ENCODE measurements at places on chromosomes 12 and 14.

- peak; percentile 42 for DNase-seq
Observed at GRCh38 chr12:120738252-120739030, 12.8 kb downstream of the ACADS start.

GRCh38 chr14:102505775-102506625 lies 3.6 kb downstream of the ANKRD9 start:
- no peak for DNase-seq

DNA sequence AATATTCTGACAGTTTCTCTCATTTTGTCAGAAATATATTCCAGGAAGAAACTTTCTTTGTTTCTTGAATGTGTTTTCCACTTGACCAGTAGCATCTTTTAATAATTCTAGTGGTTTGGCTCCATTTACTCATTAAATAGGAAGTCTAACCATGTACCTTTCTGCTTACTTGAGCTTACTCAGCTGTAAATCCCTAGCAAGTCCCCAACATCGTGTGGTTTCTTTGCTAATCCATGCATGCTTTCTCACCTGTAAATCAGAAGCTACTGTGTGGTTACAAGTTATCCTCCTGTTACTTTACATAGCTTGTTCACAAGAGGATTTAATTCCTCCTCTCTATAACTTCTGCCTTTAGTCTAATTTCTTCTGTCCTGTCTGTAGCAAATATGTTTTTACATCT lies 227.7 kb downstream of the FSCB start:
- no peak for DNase-seq

- peak; percentile 73 for DNase-seq
Observed at GRCh38 chr14:94113490-94113889, 3.0 kb downstream of the IFI27 start.

GRCh38 chr14:101473045-101473729 lies 88.1 kb upstream of the DIO3 start:
- no peak for DNase-seq

DNA sequence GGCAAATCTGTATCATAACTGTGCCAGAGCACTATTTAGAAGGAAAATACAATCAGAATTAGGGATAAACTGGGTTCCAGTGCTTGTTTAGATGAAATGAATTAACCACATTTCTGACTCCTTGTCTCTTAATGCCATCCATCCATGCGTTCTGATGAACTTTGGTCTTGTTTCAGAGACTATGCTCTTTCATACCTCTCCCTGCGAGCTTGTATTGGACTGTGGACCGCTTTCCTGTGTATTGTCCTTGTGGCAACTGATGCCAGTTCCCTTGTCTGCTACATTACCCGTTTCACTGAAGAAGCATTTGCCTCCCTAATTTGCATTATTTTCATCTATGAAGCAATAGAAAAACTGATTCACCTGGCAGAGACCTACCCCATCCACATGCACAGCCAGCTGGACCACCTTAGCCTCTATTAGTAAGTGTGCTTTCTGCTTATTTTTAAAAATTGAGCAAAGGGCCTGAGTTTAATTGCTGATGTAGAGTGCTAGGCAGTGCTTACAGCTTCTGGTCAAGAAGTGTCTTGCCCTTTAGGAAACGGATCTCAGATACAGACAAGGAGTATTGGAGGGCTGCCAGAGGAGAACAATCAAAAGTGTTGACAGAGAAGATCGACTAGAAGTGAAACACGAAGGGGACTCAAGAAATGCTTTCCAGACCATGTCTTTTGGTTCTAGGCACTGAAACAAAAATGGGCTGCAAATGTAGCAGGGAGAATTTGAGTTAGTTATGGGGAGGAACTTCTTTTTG lies 46.7 kb downstream of the SLC4A8 start:
- no peak for DNase-seq

DNA sequence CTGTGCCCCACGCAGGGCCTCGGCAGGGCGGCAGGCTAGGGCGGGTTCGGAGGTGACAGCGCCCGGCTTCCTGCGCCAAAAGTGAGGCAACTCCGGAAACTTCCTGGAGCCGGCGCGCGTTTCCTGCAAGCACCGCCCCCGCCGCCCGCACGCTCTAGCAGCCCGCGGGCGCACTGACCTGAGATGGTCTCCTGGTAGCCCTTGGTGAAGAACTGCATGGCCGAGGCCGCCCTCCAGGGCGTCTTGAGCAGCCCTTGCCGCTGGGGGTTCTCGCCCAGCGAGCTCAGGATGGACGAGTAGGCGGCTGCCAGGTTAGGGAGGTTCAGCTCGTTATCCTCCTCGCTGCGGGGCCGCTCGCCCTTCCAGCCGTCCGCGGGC lies 494 bp downstream of the GCH1 start:
- peak; percentile 81 for DNase-seq

- no peak for DNase-seq
Observed at GRCh38 chr14:104385111-104385510, 194.5 kb upstream of the C14orf180 start.

DNA sequence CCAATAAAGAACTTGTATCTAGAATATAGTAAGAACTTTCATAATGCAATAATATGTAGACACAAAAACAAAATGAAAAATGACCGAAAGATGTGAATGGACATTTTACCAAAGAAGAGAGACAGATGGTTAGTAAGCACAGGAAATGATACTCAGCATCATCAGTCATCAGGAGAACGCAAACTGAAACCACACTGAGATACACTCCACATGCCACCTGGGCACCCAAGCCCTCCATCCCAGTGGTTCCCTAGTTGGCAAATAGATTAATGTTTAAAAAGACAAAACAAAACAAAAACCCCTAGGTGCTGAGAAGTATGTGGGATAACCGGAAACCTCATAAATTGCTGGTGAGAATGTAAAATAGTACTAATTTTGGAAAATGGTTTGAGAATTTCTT lies 26.8 kb upstream of the VPS33A start:
- no peak for DNase-seq

GRCh38 chr12:66176105-66176900 lies 6.5 kb upstream of the TMBIM4 start:
- no peak for DNase-seq

- DNase-seq: no peak
Observed at GRCh38 chr14:74702293-74702692, 10.6 kb downstream of the AREL1 start.

Measured in left ventricle myocardium superior (tissue), 1 donor.